ENCODE measurements at places on chromosomes 7 and 10.

DNA sequence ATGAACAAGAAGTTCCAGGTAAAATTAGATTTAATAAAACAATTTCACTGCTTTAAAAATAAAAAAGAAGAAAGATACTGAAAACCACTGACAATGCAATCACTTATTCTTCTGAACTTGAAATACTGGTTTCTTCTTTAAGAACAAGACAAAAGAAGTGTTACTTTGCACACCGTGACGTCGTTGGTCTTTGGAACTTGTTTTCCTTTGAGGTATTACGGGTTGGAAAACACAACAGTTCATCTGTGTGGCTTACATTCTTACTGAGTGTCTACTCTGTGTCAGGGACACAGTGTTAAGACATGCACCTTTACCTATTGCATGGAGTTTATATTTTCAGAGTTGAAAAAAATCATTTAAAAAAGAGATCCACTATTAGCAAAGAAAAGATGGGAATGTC lies 41.3 kb upstream of the UCN3 start:
- H3K27ac ChIP-seq: no peak overlapping the region
- peaks cover 4% of the 10 kb centered on the region for H3K27me3 ChIP-seq
- H3K4me1 ChIP-seq: no peaks in the 10 kb centered on the region
- no peak for DNase-seq
- H3K4me3 ChIP-seq: no peak overlapping the region

- DNase-seq: no peak
- no peak overlapping the region for H3K4me3 ChIP-seq
- peaks cover 13% of the 10 kb centered on the region for H3K4me1 ChIP-seq
- H3K27me3 ChIP-seq: no peaks in the 10 kb centered on the region
- H3K27ac ChIP-seq: no peak overlapping the region
These were observed 5.7 kb downstream of the AUTS2 start for GRCh38 chr7:69603937-69604494.

GRCh38 chr7:146345251-146345650 lies 228.7 kb downstream of the CNTNAP2 start:
- no peaks in the 10 kb centered on the region for H3K4me1 ChIP-seq
- no peaks in the 10 kb centered on the region for H3K27me3 ChIP-seq
- no peak for DNase-seq
- no peaks in the 10 kb centered on the region for H3K36me3 ChIP-seq
- no peak overlapping the region for H3K27ac ChIP-seq

- H3K4me1 ChIP-seq: peaks cover 53% of the 10 kb centered on the region
- no peak overlapping the region for H3K4me3 ChIP-seq
- H3K27ac ChIP-seq: peak overlapping the region; percentile 87
- no peak for DNase-seq
- no peaks in the 10 kb centered on the region for H3K36me3 ChIP-seq
These were observed 116.4 kb upstream of the KLF6 start for GRCh38 chr10:3901370-3901769.

DNA sequence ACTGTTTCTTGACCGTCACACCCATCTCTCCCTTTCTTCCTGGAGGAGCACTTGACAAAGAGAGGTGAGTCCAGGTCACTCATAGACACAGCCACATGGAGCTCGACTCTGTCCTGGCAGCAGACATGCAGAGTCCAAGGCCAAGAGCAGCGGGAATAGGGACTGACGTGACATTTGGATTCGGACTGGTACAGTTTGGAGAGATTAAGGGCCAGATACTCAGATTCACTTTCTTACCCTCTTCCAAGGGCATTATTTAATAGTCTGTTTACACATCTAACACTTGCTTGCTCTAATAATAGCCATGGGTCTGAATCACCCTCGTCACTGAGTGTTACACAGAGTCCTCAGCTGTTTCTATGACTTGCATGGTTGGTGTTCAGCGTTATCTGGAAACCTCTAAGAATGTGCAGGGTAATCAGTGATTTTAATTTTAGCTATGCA lies 39.2 kb upstream of the OTUD1 start:
- H3K4me1 ChIP-seq: no peaks in the 10 kb centered on the region
- DNase-seq: no peak
- H3K27me3 ChIP-seq: no peaks in the 10 kb centered on the region
- H3K4me3 ChIP-seq: no peak overlapping the region
- no peaks in the 10 kb centered on the region for H3K36me3 ChIP-seq

DNA sequence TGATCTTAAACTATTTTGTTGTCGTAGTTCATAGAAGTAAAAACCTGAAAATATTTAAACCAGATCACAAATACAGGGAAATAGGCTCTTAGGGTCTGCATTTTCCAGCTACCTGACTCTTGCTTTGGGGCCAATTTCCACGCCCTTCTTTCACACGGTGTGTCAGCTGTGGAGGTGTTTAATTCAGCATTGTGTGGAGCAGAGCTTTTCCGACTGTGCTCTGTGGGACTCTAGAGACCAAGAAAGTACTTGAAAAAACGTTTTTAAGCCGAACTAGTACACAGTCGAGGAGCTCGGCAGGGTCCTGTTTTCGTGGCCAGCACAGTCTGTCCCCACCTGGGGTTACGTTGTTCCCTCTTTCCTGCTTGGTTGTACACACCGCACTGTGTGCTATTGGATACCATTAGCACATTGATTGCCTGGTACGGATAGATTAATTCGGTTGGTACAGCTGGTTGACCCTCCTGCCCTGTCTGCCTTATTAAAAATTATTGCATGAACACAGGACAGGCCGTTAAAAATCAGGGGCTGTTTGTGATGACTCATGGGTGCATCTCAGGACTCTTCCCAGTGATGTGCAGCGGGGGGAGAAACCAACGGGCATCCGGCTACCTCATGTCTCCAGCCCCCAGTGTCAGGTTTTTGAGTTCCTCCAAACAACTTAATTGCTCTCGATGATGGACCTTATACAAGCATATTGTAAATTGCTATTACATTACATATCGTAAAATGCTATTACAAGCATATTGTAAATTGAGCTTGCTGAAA lies 80.7 kb upstream of the BTBD16 start:
- H3K27me3 ChIP-seq: peaks cover 3% of the 10 kb centered on the region
- no peak for DNase-seq
- no peak overlapping the region for H3K27ac ChIP-seq
- H3K36me3 ChIP-seq: no peaks in the 10 kb centered on the region
- H3K4me1 ChIP-seq: no peaks in the 10 kb centered on the region

GRCh38 chr7:130377178-130377577 lies 3.1 kb upstream of the CPA1 start:
- DNase-seq: no peak
- H3K36me3 ChIP-seq: no peaks in the 10 kb centered on the region
- H3K4me3 ChIP-seq: no peak overlapping the region
- H3K4me1 ChIP-seq: no peaks in the 10 kb centered on the region

DNA sequence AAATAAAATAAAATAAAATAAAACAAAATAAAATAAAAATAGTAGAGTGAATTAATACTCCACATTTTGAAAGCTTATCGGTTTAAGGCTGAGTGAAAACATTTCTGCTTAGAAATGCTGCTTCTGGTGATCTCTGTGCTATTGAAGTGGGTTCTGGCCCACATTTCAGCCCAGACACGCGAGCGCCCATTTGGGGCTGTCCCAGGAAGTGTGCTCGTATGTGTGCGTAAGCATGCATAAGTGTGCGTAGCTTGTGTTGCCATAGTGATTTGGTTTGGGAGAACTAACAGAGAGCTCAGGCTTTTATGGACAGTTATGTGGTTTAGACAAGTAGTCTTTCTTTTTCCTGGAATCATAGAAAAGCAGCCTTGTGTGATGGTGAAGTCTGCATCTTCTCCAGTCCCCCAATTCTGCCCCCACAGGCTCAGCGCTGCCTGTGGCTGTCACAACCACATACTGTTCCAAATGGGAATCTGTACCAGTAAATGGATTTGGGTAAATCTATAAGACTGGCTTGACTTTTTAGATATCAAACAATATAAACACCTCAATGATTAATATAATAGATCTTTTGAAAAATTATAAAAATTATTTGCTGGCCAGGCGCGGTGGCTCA lies 29.8 kb upstream of the PURB start:
- peak overlapping the region; percentile 41 for H3K4me3 ChIP-seq
- peak; percentile 53 for DNase-seq

DNA sequence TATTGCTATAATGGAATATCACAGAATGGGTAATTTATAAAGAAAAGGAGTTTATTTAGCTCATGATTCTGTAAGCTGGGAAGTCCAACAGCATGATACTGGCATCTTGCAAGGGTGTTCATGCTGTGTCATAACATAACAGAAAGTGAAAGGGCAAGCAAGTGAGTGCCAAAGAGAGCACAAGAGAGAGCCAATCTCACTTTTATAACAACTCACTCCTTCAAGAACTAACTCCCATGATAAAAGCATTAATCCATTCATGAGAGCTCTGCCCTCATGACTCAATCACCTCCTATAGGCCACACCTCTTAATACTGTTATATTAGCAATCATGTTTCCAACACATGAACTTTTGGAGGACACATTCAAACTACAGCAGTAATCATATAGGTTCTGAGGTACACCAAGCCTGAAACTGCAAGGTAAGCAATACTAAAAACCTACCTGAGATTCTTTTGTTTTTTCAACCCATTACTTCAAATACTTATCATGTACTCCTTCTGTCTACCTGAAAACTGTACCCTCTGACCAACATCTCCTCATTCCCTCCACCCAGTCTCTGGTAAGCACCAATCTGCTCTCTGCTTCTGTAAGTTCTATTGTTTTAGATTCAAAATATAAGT lies 219.7 kb downstream of the MTERF1 start:
- no peak for DNase-seq
- no peak overlapping the region for H3K27ac ChIP-seq
- H3K27me3 ChIP-seq: no peaks in the 10 kb centered on the region
- no peaks in the 10 kb centered on the region for H3K4me1 ChIP-seq

GRCh38 chr7:131080754-131081153 lies 246.9 kb upstream of the MKLN1 start:
- DNase-seq: no peak
- no peak overlapping the region for H3K27ac ChIP-seq
- no peaks in the 10 kb centered on the region for H3K27me3 ChIP-seq
- H3K4me3 ChIP-seq: no peak overlapping the region

DNA sequence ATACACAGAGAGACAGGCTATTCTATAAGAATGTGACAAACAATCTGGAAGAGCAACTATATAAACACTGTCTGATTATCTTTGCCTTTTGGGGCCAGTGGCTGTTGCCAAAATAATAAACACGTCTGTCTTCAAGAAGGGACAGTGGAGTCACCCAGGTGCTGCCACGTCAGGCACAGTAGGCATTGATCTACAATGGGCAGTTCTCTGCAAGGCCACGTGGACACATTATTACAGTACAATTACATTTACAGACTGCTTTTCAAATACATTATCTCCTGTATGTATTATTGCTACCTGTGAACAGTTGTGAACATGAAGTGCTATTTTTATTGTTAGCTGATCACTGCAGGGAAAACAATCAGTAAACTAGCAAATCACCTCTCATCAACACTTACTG lies 14.0 kb downstream of the DNMBP start:
- no peaks in the 10 kb centered on the region for H3K27me3 ChIP-seq
- no peak for DNase-seq
- no peak overlapping the region for H3K4me3 ChIP-seq
- H3K36me3 ChIP-seq: peaks cover 9% of the 10 kb centered on the region
- H3K27ac ChIP-seq: peak overlapping the region; percentile 92
- peaks cover 58% of the 10 kb centered on the region for H3K4me1 ChIP-seq

GRCh38 chr7:11969643-11970042 lies 137.6 kb upstream of the THSD7A start:
- DNase-seq: no peak
- H3K27me3 ChIP-seq: no peaks in the 10 kb centered on the region
- no peak overlapping the region for H3K4me3 ChIP-seq
- no peaks in the 10 kb centered on the region for H3K4me1 ChIP-seq
- H3K36me3 ChIP-seq: no peaks in the 10 kb centered on the region

- no peak overlapping the region for H3K27ac ChIP-seq
- no peak overlapping the region for H3K4me3 ChIP-seq
- no peaks in the 10 kb centered on the region for H3K27me3 ChIP-seq
- peaks cover 14% of the 10 kb centered on the region for H3K36me3 ChIP-seq
- no peak for DNase-seq
- H3K4me1 ChIP-seq: peaks cover 87% of the 10 kb centered on the region
These were observed 72.8 kb downstream of the CAMK1D start for GRCh38 chr10:12422189-12422588.

DNA sequence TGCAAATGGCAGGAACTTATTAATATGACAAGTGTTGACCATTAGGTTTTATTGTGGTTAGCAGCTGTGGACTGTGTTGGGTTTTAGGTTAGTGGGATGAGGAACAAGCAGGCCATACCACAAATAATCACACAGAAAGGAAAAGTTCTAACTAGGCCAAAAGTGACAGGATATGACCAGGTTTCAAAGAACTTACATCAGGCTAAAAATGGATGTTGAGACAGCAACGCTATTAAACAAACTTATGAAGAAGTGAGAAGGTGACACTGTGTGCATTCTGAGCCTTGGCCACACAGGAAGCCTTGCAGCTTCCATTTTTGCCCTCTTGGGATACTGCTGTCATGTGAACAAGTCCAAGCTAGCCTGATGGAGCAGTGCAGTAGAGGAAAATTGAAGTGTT lies 568.8 kb downstream of the HTR7 start:
- no peaks in the 10 kb centered on the region for H3K36me3 ChIP-seq
- H3K27ac ChIP-seq: no peak overlapping the region
- peaks cover 2% of the 10 kb centered on the region for H3K27me3 ChIP-seq
- no peak overlapping the region for H3K4me3 ChIP-seq

DNA sequence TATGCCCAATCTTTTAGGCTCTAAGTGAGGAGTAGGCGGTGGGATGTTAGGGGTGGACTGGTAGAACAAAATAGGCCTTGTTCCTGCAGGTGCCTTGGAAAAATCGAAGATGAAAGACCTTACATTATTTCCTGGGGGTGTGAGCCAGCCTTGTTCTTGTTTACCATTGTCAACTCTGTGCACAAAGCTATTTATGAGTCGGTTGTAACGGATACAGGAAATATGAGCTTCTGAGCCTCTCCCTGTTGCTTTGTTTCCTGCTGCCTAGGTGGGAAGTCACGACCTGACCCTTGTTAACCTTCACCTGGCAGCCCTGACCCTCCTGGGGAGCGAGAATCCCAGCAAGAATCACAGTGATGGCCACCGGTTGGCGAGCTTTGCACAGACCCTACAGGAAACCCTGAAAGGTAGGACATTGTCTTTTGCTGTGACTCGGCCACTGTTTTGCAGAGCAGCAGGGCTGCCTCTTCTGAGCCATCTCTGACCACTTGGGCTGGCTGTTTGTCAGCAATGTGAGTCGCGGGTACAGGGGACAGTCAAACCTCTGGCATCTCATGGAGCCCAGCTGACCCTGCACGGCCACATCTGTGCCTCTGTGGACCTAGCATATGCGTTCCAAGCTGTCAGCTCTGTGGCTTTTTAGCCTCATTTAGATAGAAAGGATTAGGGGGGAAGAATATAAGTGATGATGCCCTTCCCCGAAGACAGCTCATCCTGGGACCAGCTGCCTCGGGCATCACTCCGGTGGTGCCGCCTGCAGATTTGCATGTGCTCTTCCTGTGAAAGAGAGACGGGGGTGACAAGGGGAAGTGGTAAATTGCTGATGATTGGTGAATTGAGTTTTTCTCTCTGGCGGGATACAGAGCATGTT lies 102.1 kb upstream of the ANLN start:
- H3K4me1 ChIP-seq: peaks cover 61% of the 10 kb centered on the region
- no peak for DNase-seq
- peak overlapping the region; percentile 3 for H3K4me3 ChIP-seq
- H3K27ac ChIP-seq: peak overlapping the region; percentile 10
- H3K36me3 ChIP-seq: no peaks in the 10 kb centered on the region

- DNase-seq: no peak
- H3K4me1 ChIP-seq: no peaks in the 10 kb centered on the region
These were observed 1034.5 kb upstream of the LRRTM3 start for GRCh38 chr10:65891073-65891981.

Data from activated B cell treated with CpG ODN at 0.5 μM for 24 hours (primary cell).